ENCODE measurements at places on chromosomes 3 and 15. TPM values are rescaled to one million over a fixed set of nuclear protein-coding genes. Genes with fewer than 3 reads are reported as not detected.

The GCSAM gene
- not detected for total RNA-seq

The TRPM1 gene
- total RNA-seq, result not detected

The SNX1 gene
- 84.4 TPM for total RNA-seq

The SLCO3A1 gene
- total RNA-seq, result 14.4 TPM

The SOX14 gene
- not detected for total RNA-seq

The DCLK3 gene
- not detected for total RNA-seq

The SEMA3G gene
- 33.9 TPM for total RNA-seq

The ST8SIA2 gene
- total RNA-seq, result not detected

The EPHA3 gene
- 9.3 TPM for total RNA-seq

The TF gene
- total RNA-seq, result 1.1 TPM

The UROC1 gene
- not detected for total RNA-seq

The CKMT1A gene
- total RNA-seq, result 0.62 TPM

The SLC12A1 gene
- not detected for total RNA-seq

The CYP11A1 gene
- 2.0 TPM for total RNA-seq

Measured in gastroesophageal sphincter (tissue), 4 donors.